ENCODE measurements at places on chromosomes 1 and 21.
A peak's percentile ranks its signal among the peaks of the same experiment; 100 is the strongest.

- peak; percentile 60 for DNase-seq
Observed at GRCh38 chr1:217660353-217661062, 29.4 kb downstream of the SPATA17 start.

GRCh38 chr21:33362044-33362555 lies 37.3 kb downstream of the IFNAR1 start:
- no peak for DNase-seq

- no peak for DNase-seq
Observed at GRCh38 chr1:167200749-167201148, 19.9 kb upstream of the POU2F1 start.

DNA sequence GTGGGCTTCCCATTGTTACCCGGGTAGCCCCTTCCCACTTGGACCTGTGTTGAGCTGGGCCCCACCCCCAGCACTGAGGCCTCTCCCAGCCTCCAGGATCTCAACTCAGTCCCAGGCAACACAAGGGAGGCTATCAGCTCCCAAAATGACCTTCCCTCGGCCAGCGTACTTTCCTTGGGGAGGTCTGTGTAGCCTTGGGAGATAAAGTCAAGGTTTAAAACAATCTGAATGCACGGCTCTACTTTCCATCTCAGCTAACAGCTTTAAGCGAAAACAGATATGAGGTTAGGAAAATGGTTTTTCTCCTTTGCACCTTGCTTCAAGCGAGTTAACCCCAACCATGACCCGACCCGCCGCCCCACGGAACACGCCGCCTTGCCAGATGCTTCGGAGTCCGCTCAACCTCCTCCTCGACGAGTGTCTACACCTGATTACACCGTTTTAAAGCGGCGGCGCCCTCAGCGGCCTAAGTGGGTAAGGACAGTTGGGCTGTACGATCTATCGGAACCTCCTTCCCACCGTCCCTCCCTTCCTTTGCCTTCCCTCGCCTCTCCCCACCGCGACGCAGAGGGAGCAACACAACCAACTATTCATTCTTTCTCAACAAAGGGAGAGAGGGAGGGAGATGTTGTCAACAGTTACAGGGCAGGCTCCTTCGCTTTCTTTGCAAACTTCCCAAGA lies 1.1 kb downstream of the BCAR3 start:
- DNase-seq = peak; percentile 79

DNA sequence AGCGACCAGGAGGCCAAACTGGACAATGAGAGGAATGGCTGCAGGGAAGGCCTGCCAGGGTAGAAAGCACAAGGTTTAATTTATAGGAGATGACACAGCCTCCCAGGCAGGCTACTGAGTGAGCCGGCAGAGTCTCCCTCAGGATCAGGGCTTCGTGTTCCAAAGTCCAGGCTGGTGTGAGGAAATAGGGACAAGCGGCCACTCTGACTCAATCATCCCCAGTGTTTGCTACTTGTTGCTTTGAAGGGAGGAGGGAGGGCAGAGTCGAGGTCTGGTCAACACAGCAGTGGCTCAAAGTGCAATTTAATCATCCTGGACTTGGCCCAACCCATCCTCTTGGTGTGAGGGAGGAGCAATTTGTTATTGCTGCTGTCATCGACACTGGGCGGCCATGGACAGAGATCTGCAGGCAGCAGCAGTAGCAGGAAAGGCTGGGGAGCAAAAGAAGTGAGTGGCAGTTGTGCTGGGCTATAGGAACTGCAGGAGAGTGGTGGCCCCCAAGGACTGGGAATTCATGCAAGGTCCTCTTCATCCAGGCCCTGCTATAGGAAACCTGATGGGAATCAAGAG lies 27.5 kb downstream of the TBX15 start:
- no peak for DNase-seq

DNA sequence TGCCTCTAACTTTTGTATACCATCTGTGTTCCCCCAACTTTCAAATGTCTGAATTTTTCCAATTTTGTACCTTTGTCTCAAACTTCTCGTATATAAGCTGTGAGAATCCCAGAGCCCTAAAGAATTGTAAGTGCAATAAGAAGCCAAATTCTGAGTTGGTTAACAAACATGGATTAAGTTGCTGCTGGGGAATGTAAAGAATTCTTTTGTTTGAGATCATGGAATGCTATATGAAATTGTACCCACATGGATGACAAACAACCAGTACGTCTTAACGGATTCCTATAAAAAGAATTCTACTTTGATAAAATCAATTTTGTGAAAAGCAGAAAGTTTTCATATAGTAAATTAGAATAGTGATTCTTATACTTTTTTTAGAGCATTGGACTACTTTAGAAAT lies 72.4 kb upstream of the CYP2J2 start:
- no peak for DNase-seq

DNA sequence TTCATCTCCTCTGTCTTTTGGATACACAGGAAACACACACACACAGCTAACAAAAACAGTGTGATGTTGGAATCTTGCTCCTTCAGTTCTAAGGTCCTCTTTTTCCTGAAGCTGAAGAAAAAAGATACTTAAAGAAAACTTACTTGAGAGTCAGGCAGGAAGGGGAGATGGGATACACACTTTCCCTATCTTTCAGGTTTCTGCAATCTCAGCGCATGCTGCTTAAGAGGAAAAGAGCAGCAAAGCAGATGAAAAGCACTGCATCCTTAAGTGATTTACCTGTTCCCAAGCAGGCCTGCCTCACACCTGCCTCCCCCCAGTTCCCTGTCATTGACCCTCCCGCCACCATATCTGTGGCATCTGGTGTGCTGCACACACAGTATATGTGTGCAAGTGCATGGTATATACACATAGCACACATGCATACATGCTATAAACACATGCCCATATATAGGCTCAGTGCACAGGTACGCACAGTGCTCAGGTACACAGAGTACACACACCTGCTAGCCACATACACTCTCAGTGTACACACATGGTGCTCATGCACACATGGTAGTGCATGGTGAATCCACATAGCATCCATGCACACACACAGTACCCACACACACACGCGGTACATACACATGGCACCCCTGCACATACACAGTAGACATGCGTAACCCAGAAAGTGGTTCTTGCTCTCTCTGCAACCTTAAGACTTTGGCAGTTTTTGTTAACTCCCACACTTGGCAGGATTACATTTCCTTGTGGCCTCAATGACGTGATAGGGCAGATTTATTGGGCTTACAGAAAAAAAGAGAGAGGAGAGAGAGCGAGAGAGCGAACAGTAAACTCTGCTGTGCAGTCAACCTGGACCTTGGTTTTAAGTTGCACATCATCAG lies 166.9 kb downstream of the TOMM20 start:
- DNase-seq = no peak

- DNase-seq = no peak
Observed at GRCh38 chr21:26948194-26948593, 18.7 kb downstream of the ADAMTS5 start.

DNA sequence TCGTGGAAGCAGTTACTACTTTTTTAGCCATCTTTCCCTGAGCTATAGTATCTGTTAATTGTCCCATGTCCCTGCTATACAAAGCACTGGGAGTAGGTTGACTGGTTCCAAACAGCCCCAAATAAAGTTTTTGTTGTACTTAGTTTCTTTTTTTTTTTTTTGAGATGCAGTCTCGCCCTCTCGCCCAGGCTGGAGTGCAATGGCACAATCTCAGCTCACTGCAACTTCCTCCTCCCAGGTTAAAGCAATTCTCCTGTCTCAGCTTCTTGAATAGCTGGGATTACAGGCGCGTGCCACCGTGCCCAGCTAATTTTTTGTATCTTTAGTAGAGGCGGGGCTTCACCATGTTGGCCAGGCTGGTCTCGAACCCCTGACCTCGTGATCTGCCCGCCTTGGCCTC lies 3.3 kb downstream of the NCSTN start:
- DNase-seq = no peak

- no peak for DNase-seq
Observed at GRCh38 chr21:15809065-15809464, 79.3 kb downstream of the USP25 start.

DNA sequence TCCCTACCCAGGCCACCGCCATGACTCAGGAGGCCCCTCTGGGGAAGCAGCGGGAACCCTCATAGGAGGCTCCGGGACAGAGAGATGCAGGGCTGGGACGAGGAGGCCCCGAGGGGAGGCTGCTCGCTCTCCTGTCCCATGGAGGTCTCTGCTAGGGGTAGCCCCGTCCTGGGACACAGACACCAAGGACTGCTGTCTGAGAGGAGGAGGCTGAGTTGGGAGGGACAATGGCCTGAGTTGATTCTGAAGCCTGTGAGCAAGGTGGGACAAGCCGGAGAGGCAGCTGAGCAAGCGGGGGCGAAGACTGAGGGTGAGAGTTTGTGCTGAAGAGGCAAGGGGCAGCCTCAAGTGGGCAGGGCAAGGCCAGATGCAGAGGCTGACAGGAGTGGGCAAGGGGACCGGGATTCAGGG lies 17.4 kb downstream of the SLC27A3 start:
- DNase-seq = no peak

DNA sequence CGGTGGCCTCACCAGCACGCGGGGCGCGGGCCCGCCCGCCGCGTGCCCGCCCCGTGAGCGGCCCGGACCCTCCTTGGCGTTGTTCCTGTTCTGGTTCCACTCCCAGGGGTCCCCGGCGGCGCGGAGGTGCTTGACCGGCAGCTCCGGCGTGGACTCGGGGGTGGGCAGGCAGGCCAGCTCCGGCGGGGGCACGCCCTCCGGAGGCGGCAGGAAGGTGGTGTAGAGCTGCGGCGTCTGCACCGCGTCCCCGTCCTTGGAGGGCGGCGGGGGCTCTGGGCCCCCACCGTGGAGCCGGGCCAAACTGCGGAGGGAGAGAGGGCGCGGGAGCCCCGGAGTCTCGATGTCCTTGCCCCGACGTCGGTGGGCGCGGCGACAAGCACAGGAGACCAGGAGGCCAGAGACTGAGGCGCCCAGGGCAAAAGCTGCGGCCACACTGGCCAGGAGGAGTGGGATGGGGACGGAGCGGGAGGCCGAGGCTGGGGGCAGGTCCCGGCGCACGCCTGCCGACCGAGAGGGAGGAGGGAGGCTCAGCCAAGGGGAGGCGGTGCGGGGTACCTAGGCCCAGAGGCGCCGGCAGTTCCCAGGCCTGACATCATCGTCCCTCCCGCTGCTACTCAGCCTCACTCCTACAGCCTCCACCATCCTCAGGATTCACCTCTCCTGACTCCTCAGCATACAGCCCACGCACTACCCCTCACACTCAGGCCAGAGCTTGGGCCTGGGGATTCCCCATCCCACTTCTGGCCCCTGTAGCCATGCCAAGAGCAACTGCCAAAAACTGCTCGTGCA lies 13.2 kb downstream of the SEMA6C start:
- DNase-seq = no peak

- no peak for DNase-seq
Observed at GRCh38 chr1:112806090-112806642, 91.0 kb upstream of the PPM1J start.

- no peak for DNase-seq
Observed at GRCh38 chr21:42857216-42857615, 22.1 kb downstream of the WDR4 start.

DNA sequence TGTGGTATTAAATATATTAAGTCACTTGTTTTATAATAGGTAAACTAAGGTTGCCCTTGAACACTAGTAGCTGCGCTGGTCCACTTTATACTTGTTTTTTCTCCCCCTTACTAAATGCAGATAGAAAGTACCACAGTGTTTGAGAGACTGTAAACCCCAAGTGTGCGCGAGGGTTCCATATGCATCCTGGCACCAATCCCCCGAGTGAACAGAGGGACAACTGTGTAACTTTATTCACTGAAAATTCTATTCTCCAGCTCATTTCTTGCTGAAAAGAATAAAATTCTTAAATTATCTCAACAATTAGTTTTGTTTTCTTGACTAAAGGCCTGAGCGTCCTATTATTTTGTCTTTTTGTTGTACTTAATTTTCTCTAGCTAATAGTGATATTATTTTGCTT lies 1.9 kb downstream of the RSRP1 start:
- no peak for DNase-seq

DNA sequence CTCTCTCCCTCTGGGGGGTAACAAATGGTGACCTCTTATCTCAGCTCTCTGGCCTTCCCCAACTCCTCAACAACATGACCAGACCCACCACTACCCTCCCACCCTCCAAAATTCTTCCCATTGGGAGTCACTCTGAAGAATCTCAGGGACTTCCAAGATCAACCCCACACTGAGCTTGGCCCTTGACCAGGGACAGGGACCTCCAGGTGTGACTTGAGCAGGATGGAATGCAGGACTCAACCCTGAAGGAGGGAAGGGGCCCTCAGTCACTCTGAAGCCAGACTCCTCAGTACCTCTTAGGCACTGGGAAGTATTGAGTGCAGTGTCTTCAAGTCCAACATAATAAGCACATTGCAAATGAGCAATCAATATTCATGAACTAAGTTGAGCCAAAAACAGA lies 1.9 kb downstream of the CASQ1 start:
- DNase-seq = no peak

- no peak for DNase-seq
Observed at GRCh38 chr1:56533197-56533596, 46.2 kb downstream of the PLPP3 start.

GRCh38 chr1:39569034-39569433 lies 7.6 kb downstream of the PABPC4 start:
- no peak for DNase-seq

GRCh38 chr1:203860396-203861025 lies 888 bp upstream of the SNRPE start:
- DNase-seq = peak; percentile 53

DNA sequence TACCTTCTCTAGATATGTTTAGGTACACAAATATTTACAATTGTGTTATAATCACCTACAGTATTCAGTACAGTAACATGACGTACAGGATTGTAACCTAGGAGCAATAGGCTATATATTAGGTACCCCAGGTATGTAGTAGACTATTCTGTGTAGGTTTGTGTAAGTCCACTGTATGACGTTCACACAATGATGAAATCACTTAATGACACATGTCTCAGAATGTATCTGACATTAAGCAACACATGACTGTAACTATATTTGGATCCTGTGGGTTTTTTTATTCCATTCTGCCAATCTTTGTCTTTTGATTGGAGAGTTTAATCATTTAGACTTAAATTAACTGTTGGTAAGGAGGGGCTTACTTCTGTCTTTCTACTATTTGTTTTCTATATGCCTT lies 52.1 kb downstream of the STYXL2 start:
- DNase-seq = no peak

GRCh38 chr1:233045588-233045987 lies 95.2 kb downstream of the NTPCR start:
- DNase-seq = no peak

GRCh38 chr1:203807196-203807595 lies 11.8 kb downstream of the ZBED6 start:
- DNase-seq = peak; percentile 40

DNA sequence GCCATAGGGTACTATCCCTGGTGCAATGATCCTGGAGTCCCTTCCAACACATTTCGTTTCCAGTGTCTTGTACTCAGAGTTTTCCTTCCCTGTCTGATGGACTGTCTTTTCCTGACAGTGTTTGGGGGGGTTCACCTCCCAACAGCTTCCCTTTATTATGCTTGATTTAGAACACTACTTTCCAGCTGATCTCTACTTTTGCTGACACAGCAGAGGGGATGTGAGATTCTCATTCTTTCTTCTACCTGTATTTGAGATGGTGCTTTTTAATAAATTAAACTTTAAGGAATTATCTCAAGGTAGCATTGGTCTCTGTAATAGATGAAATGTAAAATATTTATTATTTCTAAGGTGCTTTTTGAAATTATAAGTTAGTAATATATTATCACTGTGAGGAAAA lies 41.0 kb downstream of the SLC35A3 start:
- no peak for DNase-seq

All from HS-27A (cell line).